GM12865 (cell line): ENCODE measurements at places on chromosomes 16 and 17.

GRCh38 chr16:81436386-81436785 is 8.2 kb upstream of the CMIP start:
- no peak for DNase-seq

DNA sequence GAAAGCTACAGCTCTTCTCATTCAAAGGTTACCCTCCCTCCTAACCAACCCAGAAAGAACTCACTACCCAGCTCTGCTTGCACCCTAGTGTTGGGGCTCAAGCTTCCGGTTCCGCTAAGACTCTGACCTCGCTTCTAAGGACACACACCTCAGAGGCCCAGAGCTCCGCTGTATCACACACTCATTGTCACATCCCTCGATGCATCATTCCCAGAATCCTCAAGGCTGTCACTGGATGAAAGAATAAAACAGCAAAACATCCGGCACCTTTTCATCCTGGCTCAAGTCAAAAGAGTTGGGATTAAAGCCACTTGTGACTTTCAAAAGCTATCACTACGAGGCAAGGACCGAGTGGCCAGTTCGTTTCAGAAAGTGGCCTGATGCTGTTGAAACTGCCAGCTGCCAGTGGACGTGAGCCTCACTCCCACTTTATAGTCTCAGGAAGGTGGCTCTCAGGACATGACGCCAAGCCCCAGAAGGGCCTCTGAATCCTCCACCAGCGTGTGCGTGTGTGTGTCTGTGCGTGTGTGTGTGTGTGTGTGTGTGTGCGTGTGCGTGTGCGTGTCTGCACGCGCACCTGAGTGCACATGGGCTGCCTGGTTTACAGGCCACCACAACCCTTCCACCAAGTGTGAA is 29.0 kb downstream of the ZFHX3 start:
- no peak for DNase-seq

DNA sequence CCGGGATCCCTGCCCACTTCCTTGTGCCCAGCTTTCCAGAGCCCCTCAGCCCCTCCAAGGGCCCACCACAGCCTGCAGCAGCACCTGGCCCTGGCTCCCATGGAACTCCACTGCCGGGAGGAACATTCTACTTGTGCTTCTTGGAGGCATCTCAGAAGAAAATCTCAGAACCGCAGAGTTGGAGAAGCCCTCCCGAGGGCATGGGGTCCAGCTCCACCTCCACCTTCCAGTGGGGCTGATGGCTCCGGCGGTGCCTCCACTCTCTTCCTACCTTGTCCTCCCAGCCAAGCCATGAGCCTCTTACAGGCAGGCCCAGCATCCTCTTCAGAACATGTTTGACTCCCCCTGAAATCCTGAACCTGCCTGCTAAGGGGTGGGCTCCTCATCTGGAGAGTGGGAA is 79.4 kb upstream of the ZNF469 start:
- DNase-seq = no peak

DNA sequence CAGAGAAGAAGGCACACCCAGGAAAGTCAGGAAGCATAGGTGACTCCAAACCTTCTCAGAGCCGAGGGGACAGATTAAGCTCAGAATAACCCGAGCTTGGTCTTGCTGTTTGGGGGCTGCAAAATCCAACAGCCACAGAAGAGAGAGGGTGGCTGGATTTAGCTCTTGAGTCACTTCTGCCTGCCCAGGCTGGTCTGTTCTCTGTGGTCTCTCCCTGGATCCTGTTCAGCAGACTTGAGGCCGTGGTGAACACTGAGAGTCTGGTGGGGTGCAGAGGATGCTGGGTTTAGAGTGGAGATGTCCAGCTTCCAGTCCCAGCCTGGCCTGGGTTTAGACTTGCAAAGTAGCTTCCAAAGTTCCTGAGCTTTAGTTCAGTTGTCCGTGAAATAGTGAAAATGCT is 8.8 kb downstream of the SLC26A11 start:
- no peak for DNase-seq

GRCh38 chr17:20925091-20925490 is 117.7 kb downstream of the USP22 start:
- no peak for DNase-seq

DNA sequence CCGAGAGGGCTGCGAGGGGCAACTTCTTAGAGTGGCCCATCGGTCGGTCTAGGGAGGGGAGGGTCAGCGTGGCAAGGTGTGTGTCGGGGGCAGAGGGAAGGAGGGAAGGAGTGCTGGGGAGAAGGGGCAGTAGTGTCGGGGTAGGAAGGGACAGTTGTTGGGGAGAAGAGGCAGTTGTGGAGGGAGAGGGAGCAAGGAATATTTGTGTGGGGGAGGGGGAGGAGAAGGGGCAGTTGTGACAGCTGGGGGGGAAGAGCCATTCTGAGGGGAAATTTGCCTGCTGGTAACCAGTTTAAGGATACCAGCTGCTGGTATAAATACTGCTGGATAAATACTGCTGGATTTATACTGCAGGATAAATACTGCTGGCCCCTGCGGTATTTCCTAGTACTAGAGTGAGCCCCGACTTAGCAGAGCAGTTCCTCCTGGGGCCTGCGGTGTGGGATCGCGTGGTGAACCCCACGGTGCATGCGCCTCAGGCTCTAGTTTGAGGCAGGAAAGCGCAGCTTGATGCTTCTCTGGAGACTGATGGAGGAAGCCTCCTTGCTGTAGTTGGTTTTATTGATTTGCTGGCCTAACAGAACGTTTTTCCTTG is 309 bp downstream of the DNAH2 start:
- DNase-seq = no peak

DNA sequence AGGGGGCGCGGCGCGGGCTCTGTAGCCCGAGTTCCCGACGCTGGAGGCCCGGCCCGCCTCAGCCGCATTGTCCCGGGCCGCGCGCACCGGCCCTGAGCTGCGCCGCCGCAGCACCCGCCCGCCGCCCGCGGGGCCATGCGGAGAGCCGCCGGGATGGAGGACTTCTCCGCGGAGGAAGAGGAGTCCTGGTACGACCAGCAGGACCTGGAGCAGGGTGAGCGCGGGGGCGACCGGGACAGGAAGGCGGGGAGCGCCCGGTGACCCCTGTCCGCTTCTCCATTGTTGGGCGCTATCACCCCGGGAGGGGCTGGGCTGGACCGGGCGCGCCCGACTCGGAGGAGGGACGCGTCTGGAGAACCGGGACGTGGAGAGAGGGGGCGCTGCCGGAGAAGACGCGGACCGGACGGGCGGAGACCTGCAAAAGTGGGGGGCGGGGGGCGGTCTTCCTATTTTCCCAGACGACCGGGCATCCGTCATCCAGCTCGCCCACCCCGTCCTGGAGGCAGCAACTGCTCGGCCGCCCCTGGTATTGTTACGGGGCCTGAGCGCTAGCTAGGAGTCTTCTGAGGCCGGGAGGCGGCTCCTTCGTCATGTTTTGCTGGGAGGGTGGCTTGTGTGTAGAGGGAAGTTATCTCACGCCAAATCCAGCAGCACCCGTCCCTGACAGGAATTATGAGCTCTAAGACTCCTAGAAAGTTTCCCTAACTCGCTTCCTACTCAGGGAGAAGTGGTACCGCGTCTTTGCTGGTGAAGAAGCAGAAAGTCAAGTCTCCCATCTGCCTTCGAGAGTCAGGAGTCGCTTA is 678 bp downstream of the CDR2L start:
- DNase-seq = no peak

DNA sequence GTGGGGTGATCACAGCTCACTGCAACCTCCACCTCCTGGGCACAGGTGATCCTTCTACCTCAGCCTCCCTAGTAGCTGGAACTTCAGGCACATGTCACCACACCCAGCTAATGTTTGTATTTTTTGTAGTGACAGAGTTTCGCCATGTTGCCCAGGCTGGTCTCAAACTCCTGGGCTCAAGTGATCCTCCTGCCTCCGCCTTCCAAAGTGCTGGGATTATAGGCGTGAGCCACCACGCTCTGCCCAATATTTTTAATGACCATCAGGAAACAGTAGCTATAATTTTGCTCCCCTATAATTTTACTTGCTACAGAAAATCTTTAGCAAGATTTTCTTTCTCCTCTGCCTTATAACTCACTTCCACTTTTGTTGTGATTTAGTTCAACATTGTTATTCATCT is 29.7 kb upstream of the APPBP2 start:
- no peak for DNase-seq

GRCh38 chr16:53926209-53926608 is 222.3 kb downstream of the FTO start:
- DNase-seq = no peak

DNA sequence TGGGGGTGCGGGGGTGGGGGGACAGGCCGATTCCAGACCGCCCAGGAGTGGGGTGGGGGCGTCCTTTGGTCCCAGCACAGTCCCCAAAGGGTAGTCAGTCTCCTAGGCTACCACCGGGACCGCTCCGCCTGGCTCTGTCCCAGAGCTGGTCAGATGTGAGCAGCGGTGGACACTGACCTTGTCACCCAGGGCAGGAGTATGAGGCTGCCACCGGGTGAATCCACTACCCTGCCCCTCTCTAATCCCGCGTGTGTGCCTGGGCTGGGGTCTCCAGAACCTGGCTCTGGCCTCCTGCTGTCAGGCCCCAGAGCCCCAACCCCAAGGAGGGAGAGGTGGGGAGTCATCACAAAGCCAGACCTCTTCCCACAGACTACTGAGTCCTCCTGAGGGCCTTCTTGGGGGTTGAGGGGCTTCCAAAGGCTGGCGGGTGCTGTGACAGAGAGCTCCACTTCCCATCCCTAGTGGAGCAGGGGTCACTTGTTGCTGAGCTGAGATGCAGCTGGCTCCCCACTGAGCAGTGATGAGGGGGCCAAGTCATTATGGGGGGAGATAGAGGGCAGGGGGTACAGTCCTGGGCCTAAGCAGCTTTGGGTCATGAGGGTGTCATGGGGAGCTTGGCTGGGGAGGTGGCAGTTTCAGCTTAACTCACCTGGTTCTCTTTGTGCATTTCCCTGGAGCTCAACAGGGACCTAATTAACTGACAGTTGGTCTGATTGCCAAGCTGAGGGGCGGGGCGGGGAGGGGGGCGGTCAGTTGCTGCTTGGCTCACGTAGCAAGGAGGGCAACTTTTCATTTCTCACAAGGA is 1.2 kb downstream of the PPP1R1B start:
- DNase-seq = no peak

GRCh38 chr16:80197741-80198201 is 343.0 kb upstream of the DYNLRB2 start:
- DNase-seq = no peak

DNA sequence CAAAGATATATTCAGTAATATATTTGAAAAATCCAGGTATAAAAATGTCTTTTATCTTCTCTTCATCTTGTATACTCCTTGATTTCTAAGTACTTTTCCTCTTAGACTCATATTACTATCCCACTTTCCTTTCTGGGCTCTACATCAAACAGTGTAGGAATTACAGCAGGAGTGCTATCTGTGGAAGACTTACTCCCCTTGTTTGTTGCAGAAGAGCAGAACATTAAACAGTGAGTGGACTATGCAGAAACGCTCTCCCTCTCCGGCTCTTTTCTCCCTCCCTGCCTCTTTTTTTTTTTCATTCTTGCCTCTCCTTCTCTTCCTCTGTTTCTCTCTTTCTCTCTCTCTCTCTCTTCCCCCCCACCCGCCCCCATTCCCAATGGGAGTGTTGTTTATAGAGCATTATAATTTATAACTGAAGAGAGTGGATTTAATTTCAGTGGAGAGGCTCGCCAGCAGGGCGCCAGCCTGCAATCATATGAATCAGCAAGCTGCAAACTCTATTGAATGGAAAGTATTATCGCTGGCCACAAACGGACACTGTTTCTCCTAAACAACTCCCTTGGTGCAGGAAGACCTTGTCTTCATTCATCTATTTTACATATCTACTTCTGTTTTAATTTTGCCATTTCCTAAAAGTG is 242.3 kb upstream of the TBX2 start:
- DNase-seq = no peak
